Inflammatory macrophage treated with lipopolysaccharide for 1 hour (primary cell): ENCODE measurements at places on chromosomes 3 and 15.

DNA sequence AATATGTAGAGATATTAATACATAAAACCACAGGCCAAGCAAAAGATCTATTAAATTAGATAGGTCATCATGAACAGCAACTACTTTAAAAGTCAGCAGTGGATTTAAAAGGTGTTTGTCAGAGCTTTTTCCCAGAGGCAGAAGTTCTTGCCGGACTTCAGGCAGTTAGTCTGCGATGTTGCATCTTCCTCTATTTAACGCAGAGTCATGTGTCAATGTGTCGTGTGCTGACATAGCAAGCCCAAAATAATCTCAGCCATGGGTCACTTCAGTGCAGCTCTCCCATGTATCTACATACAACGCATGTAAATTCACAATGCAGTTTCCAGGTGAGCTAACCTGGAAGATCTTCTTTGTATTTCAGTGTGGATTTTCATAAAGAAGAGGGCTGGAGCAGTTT, 8.0 kb upstream of the TMEM212 start:
- peak; percentile 83 for DNase-seq

DNA sequence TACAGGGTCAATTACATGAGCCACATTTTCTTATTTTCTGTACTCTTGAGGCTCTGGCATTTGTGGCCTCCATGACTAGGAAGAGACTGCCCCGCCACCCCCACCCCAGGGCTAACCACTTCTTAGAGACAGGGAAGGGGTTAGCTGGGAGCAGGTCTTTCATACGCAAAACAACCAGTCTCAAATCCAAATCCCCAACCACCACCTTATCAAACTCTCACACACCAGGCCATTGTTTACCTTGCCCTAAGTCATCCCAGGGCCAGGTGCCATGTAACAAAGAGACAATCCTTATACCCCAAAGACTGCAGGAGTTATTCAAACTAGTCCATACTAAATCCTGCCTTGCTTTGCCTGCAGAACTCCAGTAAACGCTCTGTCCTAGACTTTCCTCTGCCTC, 77.8 kb downstream of the B3GNT5 start:
- DNase-seq = no peak

- DNase-seq = no peak
These were observed 83.3 kb upstream of the C2CD4B start for GRCh38 chr15:62248277-62248984.

GRCh38 chr3:113948015-113948917, 453 bp downstream of the ZDHHC23 start:
- DNase-seq = no peak

DNA sequence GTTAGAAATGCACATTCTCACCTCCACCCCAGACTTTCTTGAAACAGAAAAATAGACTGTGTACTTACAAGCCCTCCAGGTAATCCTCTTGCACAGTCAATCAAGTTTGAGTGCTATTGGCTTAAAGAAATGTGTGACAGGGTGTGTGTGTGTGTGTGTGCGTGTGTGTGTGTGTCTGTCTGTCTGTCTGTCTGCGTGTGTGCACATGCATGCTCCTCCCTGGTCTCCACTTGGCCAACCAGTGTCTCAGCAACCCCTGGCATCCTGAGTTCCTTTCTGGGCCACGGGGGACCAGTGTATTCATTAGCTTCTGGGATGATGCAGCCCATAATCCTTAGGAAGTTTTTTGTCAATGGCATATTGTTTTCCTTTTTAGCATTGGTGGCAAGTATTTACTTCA, 128.8 kb upstream of the IL12A start:
- DNase-seq = no peak

- no peak for DNase-seq
These were observed 859.4 kb upstream of the NR2F2 start for GRCh38 chr15:95470997-95471689.

GRCh38 chr15:65903296-65904073, 34.2 kb downstream of the RAB11A start:
- no peak for DNase-seq

DNA sequence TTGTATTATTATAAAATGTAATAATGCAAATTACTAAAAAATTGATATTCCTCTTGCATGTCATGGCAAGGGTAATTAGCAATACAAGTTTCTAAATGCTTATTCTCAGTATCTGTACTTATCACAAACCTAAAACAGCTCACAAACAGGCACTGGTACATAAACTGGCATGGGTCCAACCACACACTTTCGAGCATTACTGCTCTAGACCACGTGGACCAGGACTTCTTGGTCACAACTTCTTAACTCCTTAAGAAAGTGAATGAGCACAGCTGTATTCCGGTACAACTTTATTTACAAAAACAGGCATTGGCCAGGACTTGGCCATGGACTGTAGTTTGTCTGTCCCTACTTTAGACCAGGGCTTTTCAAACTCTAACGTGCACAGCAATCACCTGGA, 173.3 kb downstream of the SUCLG2 start:
- no peak for DNase-seq

DNA sequence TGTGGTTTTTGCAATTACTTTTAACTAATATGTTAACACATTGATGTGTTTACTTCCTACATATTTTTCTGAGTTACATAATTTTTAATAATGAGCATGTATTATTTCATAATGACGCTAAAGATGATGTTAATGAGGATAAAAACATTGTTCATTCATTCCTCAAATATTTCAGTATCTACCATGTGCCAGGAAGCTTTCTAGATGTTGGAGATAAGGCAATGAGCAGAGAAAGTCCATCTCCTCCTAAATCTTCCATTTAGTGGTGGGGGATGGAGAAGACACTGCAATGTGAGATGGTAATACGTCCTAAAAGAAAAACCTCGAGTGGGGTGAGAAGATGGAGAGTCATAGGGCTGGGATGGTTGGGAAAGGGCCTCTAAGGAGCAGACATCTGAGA, 132.7 kb downstream of the MYLK start:
- no peak for DNase-seq

GRCh38 chr15:91469632-91470567, 369.8 kb downstream of the SV2B start:
- no peak for DNase-seq

DNA sequence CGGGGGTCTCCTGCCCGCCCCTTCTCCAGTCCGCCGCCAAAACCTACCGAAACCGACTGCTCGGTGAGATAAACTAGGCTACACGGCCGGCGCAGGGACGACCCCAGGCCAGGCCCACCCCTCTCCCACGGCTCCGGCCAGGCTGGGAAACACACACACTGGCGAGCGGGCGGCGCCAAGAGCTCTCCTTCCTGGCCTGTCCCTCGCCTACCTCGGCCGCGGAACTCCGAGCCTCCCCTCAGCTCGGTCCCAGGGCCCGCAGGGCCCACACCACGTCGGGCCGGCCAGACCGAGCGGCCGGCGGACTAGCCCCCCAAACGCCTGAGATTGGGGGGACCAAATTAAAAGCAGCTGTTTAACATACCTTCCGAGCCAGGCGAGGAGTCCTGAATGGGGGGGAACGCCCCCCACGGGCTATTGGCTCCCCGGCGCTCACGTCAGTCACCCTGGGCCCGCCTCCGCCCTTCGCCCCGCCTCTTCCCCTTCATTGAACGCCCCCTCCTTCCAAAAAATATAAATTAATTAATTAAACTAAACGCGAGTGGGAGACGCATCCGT, 4.0 kb upstream of the SIN3A start:
- DNase-seq = peak; percentile 88

DNA sequence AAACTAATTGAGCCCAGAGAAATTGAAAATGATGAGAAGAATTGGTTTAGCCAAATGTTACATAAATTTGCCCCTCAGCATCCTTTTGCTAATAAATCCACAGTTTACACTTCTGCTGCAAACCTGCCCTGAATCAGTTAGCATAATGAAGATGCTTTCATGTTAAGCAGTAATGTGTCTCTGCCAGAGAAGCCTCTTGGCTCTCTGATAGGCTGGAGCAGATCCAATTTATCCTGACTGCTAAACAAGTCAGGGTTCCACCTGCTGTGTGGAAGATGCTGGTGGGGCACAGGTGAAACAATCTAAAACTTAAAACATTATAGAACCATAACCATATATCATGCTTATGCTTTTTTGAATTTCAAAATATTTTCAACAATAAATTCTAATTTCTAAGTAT, 946.8 kb downstream of the OTOL1 start:
- DNase-seq = no peak

GRCh38 chr15:85116066-85116465, 134.4 kb downstream of the PDE8A start:
- DNase-seq = no peak

- DNase-seq = peak; percentile 48
These were observed 11.8 kb upstream of the CSTA start for GRCh38 chr3:122313281-122313680.

DNA sequence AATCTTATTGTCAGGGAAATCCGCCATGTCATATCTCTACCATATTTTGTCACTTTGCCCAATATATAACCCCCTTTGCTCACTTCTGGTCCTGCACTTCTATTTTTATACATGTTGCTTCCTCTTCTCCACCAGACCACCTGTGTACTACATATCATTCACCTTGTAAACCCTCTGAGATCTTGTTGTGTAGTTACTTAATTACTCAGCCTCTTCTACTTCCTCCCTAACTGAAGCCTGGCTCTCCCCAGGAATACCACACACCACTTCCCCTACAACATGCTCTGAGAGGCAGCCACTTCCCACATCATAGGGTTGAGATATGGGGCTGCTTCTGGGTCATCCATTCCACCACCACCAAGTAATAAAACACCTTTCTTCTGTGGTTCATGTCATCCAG, 10.0 kb downstream of the HEXA start:
- peak; percentile 66 for DNase-seq

- DNase-seq = no peak
These were observed 240.5 kb upstream of the CFAP20DC start for GRCh38 chr3:59290358-59290757.

GRCh38 chr15:75661100-75661755, 13.5 kb downstream of the SNX33 start:
- DNase-seq = no peak

GRCh38 chr15:36449084-36449661, 130.3 kb upstream of the CDIN1 start:
- no peak for DNase-seq

DNA sequence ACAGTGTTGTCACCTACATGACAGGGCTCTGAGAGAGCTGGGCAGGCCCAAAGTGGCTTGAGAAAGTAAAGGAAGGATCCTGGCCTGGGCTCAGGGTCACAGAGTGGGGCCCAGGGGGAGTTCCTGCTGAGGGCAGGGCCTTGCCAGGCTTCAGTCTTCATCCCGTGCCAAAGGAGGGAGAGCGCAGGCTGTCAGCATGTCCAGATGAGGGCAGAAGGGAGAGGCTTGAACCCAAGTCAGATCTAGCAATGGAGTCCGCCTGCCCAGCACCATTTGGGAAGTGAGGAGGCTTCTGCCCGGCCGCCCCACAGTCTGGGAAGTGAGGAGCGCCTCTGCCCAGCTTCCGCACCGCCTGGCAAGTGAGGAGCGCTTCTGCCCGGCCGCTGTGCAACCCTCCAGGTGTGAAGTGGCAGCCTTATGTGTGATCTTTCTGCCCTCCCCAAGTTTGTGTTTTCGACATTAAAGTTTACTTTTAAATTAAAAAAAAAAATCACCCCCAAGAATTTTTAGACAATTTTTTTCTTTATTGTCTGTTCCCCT, 303.6 kb upstream of the PROK2 start:
- no peak for DNase-seq

DNA sequence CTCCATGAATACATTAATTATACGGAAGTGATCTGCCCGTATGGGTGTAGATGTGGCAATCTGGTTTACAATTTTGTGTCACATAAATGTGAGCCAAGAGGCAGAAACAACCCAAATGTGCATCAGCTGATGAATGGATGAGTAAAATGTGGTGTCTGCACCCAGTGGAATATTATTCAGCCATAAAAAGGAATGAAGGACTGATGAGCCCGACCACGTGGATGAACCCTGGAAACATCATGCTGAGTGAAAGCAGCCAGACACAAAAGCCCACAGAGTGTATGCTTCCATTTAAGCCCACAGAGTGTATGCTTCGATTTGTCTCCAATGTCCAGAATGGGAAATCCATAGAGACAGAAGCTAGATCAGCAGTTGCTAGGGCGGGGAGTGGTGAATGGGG, 27.6 kb upstream of the FBLN2 start:
- no peak for DNase-seq

DNA sequence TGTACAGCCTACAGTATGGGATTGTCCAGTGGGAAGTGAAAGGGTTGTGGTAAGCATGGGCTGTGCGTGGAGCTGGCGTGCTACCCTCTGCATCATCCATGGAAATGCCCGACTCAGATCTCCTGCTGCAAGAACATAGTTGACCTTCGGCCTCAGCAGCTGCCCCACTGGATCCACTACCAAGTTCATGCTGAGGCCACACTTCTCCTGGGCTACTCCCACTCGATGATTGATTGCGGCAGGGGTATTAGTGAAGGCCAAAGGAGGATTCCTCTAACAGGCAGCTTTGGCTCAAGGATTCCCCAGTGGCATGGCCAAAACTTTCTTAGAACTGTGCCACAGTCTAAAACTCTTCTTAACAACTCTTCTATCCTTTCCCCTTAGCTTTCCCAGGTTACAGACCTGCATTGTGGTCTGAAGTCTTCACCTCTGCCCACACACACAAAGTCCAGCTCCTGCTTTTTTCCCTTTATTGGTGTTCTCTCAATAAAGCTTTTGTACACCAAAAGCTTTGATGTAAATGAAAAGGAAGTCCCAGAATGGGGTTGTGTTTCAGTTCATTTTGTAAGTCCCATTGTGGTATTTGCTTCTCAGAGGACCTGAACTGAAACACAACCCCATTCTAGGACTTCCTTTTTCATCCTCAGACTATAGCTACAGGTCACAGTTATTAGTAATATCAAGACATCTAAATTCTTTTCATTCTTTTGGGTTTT, 4.9 kb upstream of the TBC1D5 start:
- DNase-seq = peak; percentile 79

DNA sequence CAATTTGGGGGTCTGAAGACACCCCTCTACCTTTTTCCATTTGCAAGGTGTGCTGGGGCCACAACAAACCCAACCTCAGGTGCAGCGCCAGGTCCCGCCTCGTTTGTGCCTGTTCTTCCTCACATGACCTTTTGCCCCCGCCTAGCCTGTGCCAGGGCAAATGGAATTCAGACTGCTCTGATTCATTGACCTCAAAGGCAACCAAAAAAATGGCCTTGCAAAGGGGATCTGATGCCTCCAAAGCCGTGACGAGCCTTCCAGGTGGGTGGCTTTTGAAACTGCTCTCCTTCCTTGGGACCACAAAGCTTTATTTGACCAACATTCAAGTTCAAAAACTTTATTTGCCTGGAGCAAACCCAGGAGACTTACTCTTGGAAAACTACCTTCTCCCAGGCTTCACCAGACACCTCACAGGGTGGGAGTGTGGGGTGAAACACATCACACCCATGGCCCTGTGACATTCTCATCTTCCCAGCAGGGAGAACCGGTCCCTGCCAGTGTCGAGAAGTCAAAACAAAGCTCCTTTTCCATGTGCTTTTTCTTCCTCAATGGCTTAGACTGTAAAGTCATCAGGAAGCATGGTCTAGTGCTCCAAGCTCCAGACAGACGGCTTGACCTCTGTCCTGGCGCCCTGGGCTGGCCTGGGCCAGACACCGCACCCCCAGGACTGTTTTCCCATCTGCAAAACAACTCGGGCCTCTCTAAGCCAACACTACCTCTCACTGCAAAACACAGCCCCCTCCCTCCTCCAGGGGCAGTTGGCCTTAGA, 103.9 kb upstream of the HES1 start:
- DNase-seq = no peak
